Tongue (tissue), 3 donors: ENCODE measurements at places on chromosomes 5 and 9. TPM values are rescaled to one million over a fixed set of nuclear protein-coding genes. Genes with fewer than 3 reads are reported as not detected.
A peak's percentile ranks its signal among the peaks of the same experiment; 100 is the strongest.

DNA sequence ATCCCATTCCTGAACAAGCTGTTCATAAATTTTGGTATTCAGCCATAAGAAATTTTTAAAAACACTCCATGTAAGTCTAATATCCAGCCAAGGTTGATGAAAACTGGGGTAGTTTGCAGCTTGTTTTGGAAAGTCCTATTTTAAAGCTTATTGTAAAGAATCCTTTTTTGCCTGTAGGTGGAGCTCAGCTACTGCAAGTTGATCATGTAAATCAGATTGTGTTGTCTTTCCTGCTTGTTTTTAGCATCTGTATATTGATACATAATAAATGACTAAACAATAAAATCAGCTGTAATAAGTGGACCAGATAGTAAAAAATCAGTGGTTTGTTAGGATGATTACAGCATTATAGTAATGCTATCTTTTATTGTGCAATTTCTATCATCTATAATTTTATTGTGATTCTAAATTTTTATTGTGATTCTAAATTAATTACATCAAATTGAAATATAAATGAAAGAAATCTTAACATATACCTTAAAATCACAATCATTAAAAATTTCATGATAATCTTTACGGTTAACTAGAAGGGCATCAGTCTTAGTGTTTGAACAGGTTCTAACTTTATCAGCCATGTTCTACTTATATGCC, 42.4 kb downstream of the CWC27 start:
- DNase-seq: peak; percentile 74

DNA sequence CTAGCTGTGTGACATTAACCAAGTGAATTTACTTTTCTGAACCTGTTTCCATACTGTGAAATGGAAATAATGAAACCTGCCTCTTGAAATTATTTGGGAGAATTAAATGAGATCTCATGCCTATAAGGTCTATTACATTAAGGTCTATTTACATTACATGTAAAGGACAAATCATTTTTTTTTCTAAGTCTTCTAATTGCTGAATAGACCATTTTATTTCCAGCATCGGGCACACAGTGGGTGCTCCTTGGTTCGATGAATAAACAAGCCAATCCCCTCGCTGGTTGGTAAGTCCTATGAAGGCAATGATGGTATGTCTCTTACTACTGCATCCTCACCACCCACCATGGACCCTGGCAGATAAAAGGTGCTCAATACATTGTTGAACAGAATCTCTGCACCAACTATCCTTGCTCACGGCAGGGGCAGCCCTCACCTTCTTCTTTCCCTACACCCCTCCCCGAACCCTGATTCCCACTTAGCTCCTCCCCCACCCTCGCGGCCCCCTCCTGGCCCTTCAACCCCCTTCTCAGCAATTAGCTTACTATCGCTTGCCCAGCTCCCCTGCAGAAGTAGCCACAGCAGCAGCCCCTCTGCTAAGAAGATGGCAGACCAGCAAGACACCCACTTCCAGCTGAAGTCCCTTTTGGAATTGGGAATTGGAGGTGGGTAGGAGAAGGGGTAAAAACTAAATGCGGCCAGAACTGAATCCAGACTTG, 3.0 kb downstream of the PCDH1 start:
- no peak for DNase-seq

- DNase-seq: no peak
These were observed 151.1 kb downstream of the MPDZ start for GRCh38 chr9:13128266-13128860.

DNA sequence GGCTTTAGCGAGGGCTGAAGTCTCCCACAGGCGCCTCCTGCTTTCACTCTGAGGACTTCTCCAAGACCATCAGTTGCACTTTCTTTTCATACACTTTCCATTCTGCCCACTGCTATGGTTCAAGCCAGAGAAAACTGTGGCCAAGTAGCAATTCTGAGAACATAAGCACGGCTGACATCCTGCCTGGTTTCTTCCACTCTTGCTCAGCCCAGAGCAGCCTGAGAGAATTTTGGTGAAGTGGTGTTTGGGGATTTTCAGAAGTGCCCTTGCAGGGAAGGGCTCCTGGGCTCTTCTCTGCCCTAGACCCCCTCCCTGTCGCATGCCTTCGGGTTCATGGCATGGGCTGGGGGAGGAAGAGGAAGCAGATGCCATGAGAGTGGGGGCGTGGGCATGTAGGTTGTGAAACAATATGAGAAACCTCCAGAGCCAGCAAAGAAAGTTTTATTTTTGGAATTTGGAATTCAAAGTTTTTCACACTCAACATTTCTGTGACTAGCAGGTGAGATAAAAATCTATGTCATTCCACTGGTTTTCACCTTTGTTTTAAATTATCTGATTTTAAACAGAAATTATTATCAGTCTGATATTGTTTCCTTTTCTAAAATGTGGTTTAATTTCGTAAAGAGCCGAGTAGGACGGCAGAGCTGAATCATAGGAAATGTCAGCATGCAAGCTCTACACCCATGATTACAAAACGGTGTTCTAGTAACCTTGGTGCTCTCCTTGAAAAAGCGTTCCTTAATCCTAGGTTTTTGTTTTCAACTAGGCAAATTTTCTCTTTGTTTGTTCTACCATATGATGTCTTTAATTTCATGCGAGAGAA, 27.8 kb upstream of the TNFSF8 start:
- DNase-seq: peak; percentile 10

DNA sequence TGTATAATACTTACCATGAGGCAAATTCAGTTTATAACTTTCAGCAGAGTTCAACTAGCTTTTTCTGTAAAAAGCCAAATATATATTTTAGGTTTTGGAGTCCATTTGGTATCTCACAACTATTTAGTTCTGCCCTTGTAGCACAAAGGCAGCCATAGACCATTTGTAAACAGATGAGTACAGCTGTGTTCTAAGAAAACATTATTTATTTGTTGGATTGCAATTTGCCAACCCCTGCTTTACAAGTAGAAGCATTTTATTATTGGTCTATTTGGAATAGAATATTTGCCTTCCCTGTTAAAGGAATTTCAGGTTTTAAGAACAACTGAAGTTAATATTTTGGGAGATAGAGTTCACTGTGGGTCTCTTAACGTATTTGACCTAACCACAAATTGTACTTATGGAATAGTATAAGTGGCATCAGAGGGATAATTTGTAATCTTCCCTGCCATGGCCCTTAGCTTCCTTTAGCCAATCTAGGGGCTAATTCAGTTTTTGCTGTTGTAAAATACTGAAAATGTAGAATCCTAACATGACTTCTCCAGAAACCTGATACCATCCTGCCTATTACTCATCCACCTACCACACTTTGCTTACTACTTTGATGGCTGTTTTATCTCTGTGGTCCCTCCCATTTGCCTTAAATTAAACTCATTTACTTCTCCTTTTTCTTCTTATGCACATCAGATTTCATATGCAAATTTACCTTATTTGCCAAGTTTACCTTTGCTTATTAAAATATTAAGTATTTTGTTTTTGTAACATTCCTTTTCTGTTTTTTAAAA, 109.2 kb downstream of the DMXL1 start:
- DNase-seq: no peak

Gene NME5
- 1.4 TPM for total RNA-seq

DNA sequence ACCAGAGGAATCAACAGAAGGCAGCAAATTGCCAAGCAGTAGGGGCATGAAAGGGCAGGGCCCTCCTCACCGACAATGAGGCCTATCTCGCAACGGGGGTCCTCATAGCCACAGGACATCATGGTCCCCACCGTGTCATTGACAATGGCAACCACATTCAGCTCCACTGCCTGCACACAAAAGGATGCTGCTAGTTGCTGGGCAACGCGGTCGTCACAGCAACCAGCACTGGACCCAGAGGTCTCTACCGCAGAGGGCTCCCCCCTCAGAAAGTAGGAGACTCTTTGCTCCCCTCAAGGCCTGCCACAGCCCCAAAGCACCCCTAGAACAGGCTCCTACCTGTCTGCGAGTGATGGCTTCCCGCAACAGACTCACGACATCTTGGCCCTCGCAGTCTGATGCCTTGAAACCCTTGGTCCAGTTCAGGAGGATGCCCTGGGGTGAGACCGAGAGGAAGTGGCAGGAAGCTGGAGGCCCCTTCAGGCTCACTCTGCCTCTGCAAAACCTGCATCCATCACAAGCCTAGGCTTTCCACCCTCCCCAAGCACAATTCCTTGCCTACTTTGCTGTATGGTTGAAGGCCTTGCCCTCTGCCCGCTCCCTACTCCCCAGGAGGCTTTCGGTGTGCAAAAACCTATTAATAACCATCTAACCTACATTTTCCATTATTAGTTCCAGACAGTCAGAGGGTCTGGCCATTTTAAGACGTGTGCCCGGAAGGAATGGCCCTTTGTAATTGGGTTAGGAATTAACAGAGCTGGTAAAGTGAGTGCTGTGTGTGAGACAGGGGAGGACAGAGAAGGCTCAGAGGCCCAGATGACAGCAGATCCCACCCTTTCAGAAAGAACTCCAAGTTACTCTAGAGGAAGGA, 15.2 kb downstream of the HK3 start:
- no peak for DNase-seq

Gene PCDHA12
- 0.10 TPM for total RNA-seq

DNA sequence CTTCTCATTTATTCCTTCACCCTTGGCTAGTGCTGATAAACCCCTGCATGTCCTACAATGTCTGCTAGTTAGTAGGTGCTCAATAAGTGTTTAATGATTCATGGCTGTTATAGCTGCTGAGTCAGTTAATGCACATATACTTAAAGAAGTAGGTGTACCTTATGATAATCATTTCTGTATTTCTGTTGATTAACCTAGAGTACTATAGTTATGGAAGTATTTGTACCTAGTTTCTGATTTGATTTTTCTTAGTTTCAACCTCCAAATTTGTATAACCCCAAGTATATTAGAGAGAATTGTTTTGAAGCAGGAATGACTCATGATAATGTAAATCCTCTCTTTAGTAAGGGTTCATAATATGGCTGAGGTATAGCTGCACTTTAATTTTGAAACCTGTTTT, 8.9 kb downstream of the SMAD5 start:
- no peak for DNase-seq

DNA sequence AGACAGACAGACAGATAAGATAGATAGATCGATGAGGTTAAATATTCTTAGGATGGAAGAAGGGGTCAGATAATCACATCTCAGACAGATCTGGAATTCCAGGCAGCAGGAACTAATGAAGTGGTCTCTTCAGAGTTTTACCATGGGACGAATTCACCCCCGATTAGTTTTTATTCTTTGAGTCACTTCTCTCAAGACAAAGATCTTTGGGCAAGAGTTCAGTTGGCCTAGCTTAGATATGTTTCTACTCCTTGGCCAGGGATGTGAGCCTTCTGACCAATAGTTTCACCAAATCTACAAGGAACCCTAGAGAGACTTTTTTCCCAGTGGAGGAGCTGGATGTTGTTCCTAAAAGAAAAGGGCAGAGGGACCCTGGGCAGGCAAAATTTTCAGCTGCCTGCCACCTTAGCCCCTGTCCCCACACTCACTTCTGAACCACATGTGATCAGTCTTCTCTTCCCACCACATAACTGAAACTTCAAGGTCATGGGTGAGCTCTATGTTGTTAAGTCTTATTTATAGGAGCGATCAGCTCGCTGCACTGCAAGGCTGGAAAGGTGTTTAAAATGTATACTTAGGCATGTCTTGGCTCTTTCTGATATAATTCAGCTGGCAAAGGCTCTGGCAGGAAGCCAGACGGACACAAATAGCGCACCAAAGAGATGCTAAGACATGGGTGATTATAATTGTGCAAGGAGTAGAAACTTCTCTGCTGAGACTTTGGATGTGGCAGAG, 132.9 kb downstream of the PALM2AKAP2 start:
- peak; percentile 48 for DNase-seq

DNA sequence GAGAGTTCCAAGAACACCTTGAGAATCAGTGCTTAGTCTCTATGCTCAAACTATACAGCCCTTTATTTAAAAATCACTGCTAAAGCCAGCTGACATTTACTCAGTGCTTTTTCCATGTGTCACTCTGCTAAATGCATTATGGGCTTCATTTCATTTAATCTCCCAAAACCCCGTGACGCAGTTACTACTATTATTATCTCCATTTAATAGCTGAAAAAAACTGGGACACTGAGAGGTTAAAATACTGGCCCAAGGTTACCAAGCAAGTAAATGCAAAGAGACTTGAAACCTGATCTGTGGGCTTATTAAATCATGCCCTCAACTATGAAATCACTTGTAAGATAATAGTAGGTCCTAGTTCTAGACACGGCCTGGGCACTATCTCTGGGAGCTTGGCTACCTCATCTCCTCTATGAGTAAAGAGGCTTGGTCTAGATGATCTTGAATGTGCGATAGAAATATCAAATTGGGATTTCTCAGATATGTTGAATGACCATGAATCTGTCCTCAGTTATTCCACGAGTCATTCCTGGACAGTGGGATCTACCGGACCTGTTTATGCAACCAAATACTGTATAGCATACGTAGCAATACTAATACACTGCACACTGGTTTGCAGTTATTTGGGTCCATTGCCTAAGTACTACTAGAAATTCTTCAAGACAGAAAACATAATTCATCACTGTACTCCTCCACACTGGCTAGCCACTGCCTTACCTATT, 32.3 kb downstream of the MARCHF11 start:
- DNase-seq: no peak

DNA sequence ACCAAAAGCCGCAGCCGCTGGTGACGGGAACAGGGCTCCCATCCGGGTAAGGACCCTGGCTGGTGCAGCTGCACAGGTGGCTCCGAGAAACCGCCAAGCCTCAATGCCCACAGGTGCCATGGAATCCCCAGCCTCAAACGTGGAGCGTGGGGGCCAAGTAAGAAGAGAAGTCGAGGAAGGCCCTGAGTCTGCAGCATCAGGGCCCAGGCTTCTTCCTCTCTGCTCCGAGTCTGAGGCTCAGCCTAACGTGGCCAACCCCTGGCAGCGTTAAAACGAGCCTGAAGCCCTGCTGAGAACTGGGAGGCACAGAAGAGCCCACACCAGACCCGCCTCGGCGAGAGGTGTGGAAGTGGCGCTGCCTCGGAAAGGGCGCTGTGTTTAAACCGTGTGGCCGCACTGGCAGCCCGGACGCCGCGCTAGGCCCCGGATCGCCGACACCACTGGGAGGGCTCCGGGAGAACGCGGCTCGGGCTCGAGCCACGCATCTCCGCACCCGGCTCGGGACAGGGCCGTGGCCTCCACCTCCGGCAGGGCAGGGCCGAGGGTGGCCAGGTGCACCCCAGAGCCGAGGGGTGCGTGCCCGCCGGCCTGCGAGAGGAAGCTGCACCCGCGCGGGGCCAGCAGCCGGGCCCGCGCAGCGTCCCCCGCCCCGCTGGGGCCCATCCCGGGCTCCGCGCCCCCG, 730 bp downstream of the ZMYND19 start:
- no peak for DNase-seq
